ENCODE measurements at places on chromosomes 4 and X. TPM values are rescaled to one million over a fixed set of nuclear protein-coding genes. Genes with fewer than 3 reads are reported as not detected.

The FOXP3 gene
- total RNA-seq, result 0.19 TPM

The GAGE12E gene
- not detected for total RNA-seq

The CENPVL1 gene
- 2.0 TPM for total RNA-seq

The ALG13 gene
- 67.1 TPM for total RNA-seq

The CITED1 gene
- total RNA-seq, result 1.9 TPM

The POU3F4 gene
- total RNA-seq, result not detected

The GPM6B gene
- 49.6 TPM for total RNA-seq

The STAP1 gene
- total RNA-seq, result not detected

The PRDM8 gene
- 0.03 TPM for total RNA-seq

The ANXA3 gene
- total RNA-seq, result 1.7 TPM

The GSX2 gene
- 0.59 TPM for total RNA-seq

The SCML1 gene
- 9.7 TPM for total RNA-seq

The GLUD2 gene
- total RNA-seq, result 8.9 TPM

The HTR2C gene
- 1.7 TPM for total RNA-seq

The TMSB15C gene
- 20.6 TPM for total RNA-seq

The TSPAN7 gene
- total RNA-seq, result 8.6 TPM

The FAM133A gene
- total RNA-seq, result 2.2 TPM

The ABLIM2 gene
- 0.24 TPM for total RNA-seq

The HMX1 gene
- total RNA-seq, result 0.19 TPM

The GRIA3 gene
- total RNA-seq, result 7.7 TPM

The MAML3 gene
- total RNA-seq, result 13.5 TPM

The NAP1L3 gene
- 88.5 TPM for total RNA-seq

The LSM6 gene
- total RNA-seq, result 227 TPM

The SLC38A5 gene
- 2.3 TPM for total RNA-seq

The HHIP gene
- total RNA-seq, result not detected

The IL2 gene
- not detected for total RNA-seq

The DYNLT3 gene
- total RNA-seq, result 8.3 TPM

The FAT1 gene
- total RNA-seq, result 400 TPM

The CSTF2 gene
- total RNA-seq, result 19.8 TPM

The FABP2 gene
- not detected for total RNA-seq

The CC2D2A gene
- total RNA-seq, result 18.9 TPM

The ZAR1 gene
- not detected for total RNA-seq

The ZDHHC15 gene
- 6.3 TPM for total RNA-seq

The CXXC4 gene
- total RNA-seq, result 23.6 TPM

The ARHGAP24 gene
- 2.2 TPM for total RNA-seq

The PHOX2B gene
- total RNA-seq, result not detected

The PDE5A gene
- total RNA-seq, result 32.4 TPM

The NAP1L2 gene
- 22.6 TPM for total RNA-seq

The SMIM10L2A gene
- total RNA-seq, result 1.9 TPM

The STIM2 gene
- 25.8 TPM for total RNA-seq

Measured in neural progenitor cell (in vitro differentiated cells).